CD4-positive, alpha-beta memory T cell (primary cell): ENCODE measurements at places on chromosomes 1 and 21. TPM values are rescaled to one million over a fixed set of nuclear protein-coding genes. Genes with fewer than 3 reads are reported as not detected.

- no peak for DNase-seq
- H3K4me3 ChIP-seq = no peak overlapping the region
- H3K36me3 ChIP-seq = no peaks in the 10 kb centered on the region
- no peaks in the 10 kb centered on the region for H3K27me3 ChIP-seq
Observed at GRCh38 chr1:6287431-6287886, 26.6 kb upstream of the GPR153 start.

DNA sequence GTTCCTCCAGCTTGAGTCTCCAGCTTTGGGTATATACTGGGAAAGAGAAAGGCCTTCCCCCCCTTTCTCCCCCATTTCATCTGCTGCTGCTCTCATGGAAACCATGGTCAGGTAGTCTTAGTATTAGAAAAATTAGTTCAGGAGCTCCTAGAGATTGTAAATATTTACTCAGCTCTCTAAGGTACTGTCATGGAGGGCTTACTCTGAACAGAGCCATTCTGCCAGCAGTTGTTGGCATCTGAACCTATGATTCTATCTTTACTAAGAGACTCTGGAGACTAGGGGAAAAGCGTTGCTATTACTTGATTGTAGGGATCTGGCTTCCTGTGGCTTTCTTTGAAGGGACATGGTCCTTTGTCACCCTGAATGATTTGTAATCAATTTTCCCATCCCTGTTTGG lies 6.1 kb downstream of the INTS3 start:
- no peak for DNase-seq
- no peaks in the 10 kb centered on the region for H3K27me3 ChIP-seq
- H3K4me1 ChIP-seq = peaks cover 18% of the 10 kb centered on the region
- H3K27ac ChIP-seq = no peak overlapping the region
- no peak overlapping the region for H3K4me3 ChIP-seq

- no peak overlapping the region for H3K4me3 ChIP-seq
- H3K27ac ChIP-seq = no peak overlapping the region
- no peaks in the 10 kb centered on the region for H3K4me1 ChIP-seq
- H3K36me3 ChIP-seq = no peaks in the 10 kb centered on the region
Observed at GRCh38 chr1:1442069-1442770, 6.7 kb downstream of the VWA1 start.

DNA sequence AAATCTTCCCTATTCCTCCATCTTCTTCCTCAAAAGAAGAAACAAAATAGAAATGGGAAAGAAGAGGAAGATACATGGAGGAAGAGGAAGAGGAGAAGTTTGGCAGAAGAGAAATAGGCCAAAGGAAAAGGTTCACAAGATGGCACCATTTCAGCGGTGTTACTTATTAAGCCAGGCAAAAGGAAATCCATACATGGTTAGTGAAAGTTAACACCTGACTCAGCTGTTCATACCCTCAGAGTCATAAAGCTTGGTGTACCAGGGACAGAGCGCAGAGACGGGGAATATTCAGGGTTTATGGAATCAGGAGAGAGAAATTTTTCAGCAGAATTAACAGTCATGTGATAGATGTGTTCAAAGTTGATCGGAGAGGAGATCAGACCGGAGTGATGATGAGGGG lies 70.6 kb downstream of the COQ8A start:
- H3K27me3 ChIP-seq = no peaks in the 10 kb centered on the region
- no peak overlapping the region for H3K27ac ChIP-seq
- no peaks in the 10 kb centered on the region for H3K4me1 ChIP-seq
- no peak overlapping the region for H3K4me3 ChIP-seq

Gene GSTM2
- total RNA-seq = 31.4 TPM

DNA sequence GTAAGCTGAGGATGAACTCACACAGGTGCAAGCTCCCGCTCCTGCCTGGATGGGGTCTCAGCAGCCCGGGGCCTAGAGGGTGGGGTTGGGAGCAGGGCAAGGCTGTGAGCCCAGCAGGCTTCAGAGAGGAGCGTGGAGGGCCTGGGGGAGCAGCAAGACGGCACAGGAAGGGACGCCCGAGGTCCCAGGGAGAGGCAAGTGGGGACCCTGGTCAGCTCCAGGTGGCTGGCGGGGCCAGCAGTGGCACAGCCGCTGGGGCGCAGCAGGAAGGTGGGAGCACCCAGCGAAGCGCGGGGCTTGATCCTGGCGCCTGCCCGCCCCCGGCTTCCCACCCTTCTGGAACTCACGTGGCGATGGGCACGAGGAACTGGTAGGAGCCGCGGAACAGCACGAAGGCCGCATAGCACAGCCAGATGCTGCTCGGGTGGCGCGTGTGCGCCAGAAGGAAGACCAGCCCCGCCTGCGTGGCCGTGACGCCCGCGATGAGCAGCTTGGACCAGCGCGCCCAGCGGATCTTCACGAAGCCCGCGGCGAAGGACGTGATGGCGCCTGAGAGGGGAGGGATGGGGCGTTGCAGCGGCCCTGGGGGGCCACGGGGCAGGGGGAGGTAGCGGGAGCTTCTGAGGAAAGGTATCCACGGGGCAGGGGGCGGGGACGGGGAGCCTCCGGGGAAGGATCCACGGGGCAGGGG lies 11.7 kb downstream of the SLC19A1 start:
- H3K4me3 ChIP-seq = no peak overlapping the region
- DNase-seq = no peak
- peaks cover 14% of the 10 kb centered on the region for H3K4me1 ChIP-seq

GRCh38 chr1:169102567-169102966 lies 3.9 kb upstream of the ATP1B1 start:
- no peak overlapping the region for H3K4me3 ChIP-seq
- no peaks in the 10 kb centered on the region for H3K27me3 ChIP-seq

DNA sequence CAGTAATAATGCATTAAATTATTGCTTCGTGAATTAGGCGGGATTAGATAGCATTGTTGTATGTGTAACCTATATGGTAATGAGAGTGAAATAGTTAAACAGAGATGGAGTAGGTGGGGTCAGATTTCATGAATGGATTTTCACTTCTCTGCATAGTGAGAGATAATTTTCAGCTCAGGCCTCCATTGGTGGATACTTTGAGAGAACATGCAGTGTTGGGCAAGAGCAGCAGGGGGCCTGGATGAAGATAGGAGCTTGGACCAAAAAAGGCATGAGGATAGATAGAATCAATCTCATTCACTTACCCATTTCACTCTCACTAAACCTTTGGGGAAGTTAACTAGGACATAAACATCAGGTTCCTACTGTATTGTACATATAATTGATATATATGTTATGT lies 39.5 kb upstream of the C1orf87 start:
- no peaks in the 10 kb centered on the region for H3K36me3 ChIP-seq
- H3K27ac ChIP-seq = no peak overlapping the region
- H3K4me3 ChIP-seq = no peak overlapping the region
- no peaks in the 10 kb centered on the region for H3K27me3 ChIP-seq
- H3K4me1 ChIP-seq = no peaks in the 10 kb centered on the region

DNA sequence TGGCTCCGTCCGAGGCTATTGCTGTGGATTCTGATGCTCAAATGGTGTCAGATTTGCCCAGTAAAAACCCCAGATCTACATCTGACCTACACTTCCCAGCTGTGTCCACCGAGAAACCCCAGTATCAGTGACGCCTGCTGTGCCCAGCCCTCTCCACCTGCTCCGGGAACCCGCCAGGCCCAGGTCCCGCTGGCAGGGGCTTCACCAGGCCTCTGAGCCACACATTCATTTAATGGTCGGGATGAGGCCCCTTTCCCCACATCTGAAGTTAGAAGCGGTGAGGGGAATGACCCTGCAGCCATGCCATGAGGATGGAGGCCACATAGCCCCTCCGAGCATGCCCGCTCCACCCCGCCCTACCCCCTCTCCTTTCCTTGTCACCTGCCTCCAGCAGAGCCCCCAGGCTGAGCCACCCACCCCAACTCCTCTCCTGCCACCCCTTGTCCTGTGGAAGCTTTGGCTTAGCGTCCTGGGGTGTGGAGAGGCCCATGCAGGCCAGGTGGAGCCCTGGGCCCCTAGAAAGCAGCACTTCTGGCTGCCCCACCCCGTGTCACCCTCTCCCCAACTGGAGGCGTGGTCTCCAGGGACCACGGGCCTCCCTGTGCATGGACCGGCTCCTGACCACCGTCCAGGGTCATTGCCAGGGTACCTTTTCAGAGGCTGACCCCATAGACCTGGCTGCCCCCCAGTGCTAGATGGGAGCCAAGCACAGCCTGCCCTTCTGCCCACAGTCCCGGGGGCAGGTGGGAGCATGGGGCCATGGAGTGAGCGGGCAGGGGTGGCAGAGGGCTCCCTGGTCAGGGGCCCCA lies 8.0 kb downstream of the TNFRSF14 start:
- H3K36me3 ChIP-seq = peaks cover 19% of the 10 kb centered on the region
- H3K4me3 ChIP-seq = no peak overlapping the region
- H3K4me1 ChIP-seq = peaks cover under 1% of the 10 kb centered on the region
- H3K27ac ChIP-seq = no peak overlapping the region
- H3K27me3 ChIP-seq = no peaks in the 10 kb centered on the region

- H3K4me1 ChIP-seq = no peaks in the 10 kb centered on the region
- H3K27ac ChIP-seq = no peak overlapping the region
- no peak for DNase-seq
- H3K27me3 ChIP-seq = no peaks in the 10 kb centered on the region
Observed at GRCh38 chr1:56081173-56081572, 498.2 kb downstream of the PLPP3 start.

DNA sequence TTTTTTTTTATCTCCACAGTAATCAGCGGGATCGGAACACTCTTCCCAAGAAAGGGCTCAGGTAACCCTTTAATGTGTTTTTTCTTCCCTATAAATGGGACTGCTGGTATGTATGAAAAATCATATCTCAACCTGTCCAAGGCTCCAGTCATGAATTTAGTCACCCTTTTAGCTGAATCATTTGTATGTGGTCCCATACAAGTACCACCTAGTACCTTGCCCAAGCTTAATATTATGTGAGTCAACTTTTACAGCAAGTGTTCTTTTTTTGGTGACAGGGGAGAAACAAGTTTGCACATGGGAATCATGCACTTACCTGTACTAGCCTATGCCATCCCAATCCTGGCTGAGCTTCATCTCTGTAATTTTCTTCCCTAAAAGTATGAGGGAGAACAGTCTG lies 43.7 kb upstream of the IPO9 start:
- no peak for DNase-seq
- no peak overlapping the region for H3K27ac ChIP-seq
- H3K4me3 ChIP-seq = no peak overlapping the region
- H3K36me3 ChIP-seq = no peaks in the 10 kb centered on the region
- H3K27me3 ChIP-seq = no peaks in the 10 kb centered on the region
- no peaks in the 10 kb centered on the region for H3K4me1 ChIP-seq

DNA sequence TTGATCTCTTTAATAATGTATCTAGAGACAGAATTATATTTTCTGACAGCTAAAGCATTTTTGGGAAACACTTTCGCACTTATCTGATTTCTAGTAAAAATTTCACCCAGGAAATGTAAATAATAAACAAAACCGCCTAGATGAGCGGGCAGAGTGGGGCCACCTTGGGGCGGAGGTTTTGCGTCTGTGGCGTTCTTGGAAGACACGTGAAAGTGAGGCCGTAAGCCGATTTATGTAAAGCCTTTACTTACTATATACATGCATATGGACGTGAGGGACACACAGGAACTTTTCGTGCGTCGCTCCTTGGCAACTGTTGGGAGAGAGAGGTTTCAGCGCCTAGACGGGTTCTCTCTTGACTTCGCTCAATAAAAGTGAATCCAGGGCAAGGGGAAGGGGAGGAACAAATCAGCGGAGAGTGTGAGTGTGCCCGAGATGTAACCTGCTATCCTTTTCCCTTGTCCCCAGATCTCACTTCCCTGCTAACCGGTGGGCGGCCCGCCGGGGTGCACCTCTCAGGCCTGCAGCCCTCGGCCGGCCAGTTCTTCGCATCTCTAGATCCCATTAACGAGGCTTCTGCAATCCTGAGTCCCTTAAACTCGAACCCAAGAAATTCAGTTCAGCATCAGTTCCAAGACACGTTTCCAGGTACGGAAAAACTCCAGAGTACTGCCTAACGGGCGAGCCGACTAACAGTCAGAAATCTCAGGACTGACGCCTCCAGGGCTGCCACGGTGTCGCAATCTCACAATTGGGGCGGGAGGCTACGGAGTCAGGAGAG lies 1.7 kb downstream of the HLX start:
- peaks cover 27% of the 10 kb centered on the region for H3K27me3 ChIP-seq
- H3K4me1 ChIP-seq = peaks cover 31% of the 10 kb centered on the region
- H3K4me3 ChIP-seq = no peak overlapping the region
- no peak for DNase-seq

DNA sequence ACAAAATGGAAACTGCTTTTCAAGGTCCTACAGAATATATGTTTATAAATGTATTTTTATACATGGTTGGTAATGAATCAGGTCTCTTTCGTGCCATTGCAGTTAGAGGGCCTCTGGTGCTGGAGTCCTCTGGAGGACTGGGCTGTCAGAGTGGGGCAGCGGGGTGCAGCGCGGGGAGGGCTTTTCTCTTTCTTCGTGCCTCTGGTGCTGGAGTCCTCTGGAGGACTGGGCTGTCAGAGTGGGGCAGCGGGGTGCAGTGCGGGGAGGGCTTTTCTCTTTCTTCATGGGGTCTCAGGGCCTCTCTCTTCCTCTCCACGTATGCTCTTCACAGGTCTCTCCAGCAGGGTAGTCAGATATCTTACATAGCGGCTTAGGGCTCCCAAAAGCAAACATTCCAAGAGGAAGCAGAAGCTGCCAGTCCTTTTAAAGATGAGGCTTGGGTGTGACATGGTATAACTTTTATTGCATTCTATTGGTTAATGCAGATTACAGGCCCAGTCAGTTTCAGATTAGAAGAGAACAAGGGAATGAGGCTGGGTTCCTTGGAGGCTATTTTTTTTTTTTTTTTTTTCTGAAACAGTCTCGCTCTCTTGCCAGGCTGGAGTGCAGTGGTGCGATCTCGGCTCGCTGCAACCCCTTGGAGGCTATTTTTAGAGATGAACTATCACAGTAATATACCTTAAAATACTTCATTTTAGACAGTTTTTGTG lies 13.1 kb downstream of the SDCCAG8 start:
- no peaks in the 10 kb centered on the region for H3K36me3 ChIP-seq
- no peaks in the 10 kb centered on the region for H3K27me3 ChIP-seq
- no peak overlapping the region for H3K27ac ChIP-seq

- H3K4me3 ChIP-seq = peak overlapping the region; percentile 36
- H3K4me1 ChIP-seq = peaks cover 100% of the 10 kb centered on the region
- peaks cover 11% of the 10 kb centered on the region for H3K36me3 ChIP-seq
- DNase-seq = no peak
- H3K27me3 ChIP-seq = no peaks in the 10 kb centered on the region
- H3K27ac ChIP-seq = peak overlapping the region; percentile 92
Observed at GRCh38 chr1:30748699-30749401, 8.7 kb downstream of the LAPTM5 start.

Gene BCL2L15
- total RNA-seq = 1.3 TPM

- H3K36me3 ChIP-seq = peaks cover 29% of the 10 kb centered on the region
- H3K27me3 ChIP-seq = no peaks in the 10 kb centered on the region
- H3K27ac ChIP-seq = peak overlapping the region; percentile 89
- DNase-seq = peak; percentile 49
- peak overlapping the region; percentile 66 for H3K4me3 ChIP-seq
Observed at GRCh38 chr1:154327466-154328317, 2.4 kb downstream of the ATP8B2 start.

- no peaks in the 10 kb centered on the region for H3K27me3 ChIP-seq
- H3K4me3 ChIP-seq = no peak overlapping the region
- H3K36me3 ChIP-seq = no peaks in the 10 kb centered on the region
- DNase-seq = no peak
Observed at GRCh38 chr1:186849826-186850225, 21.1 kb downstream of the PLA2G4A start.

Gene FMN2
- total RNA-seq = not detected
